Pons (tissue), 1 donor: ENCODE measurements at places on chromosomes 13 and 19.

- peak; percentile 66 for DNase-seq
These were observed 11.8 kb upstream of the FBN3 start for GRCh38 chr19:8161135-8161646.

- DNase-seq: no peak
These were observed 45.7 kb downstream of the COL4A2 start for GRCh38 chr13:110352735-110353134.

GRCh38 chr19:38898788-38899446 lies 501 bp downstream of the SIRT2 start:
- DNase-seq: no peak

- DNase-seq: no peak
These were observed 148.5 kb downstream of the ZNF486 start for GRCh38 chr19:20315543-20315942.

- no peak for DNase-seq
These were observed 102.0 kb downstream of the CACNA1A start for GRCh38 chr19:13404236-13404635.

DNA sequence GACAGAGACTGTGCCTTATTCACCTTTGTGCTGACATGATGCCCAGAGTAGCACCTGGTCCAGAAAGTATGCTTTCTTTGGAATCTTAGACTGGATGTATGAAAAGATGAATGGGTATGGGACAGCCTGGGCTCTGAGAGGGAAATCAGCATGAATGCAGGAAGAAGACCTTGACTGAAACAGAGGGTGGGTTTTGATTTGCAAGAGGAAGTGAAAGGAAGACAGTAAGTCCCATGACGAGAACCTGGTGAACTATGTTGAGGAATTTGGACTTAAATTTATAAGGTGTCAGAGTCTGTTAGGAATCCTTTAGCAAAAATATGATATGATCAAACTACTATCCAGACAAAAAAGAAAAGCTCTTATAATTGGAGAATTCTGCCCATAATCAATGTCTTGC lies 301.9 kb downstream of the SPRY2 start:
- peak; percentile 63 for DNase-seq

- DNase-seq: no peak
These were observed 135.9 kb downstream of the RAP2A start for GRCh38 chr13:97569841-97570240.

DNA sequence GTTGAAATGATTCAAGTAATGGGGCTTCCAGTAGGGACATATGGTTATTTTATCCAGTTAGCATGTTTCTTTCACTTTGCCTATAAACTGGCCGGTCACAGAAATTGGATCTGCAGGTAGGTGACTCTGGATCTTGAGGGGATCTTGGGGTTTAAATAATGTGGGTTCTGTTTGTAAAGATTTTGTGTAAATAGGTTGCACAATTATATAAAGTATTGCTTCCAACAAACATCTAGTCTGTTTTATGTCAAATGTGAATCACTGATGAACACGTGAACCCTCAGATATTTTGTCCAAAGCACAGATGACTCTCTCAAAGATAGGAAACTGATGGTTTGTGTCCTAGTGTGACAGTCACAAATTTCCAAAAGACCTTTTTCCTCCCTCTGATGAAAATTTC lies 98.4 kb downstream of the ZIC5 start:
- DNase-seq: no peak

DNA sequence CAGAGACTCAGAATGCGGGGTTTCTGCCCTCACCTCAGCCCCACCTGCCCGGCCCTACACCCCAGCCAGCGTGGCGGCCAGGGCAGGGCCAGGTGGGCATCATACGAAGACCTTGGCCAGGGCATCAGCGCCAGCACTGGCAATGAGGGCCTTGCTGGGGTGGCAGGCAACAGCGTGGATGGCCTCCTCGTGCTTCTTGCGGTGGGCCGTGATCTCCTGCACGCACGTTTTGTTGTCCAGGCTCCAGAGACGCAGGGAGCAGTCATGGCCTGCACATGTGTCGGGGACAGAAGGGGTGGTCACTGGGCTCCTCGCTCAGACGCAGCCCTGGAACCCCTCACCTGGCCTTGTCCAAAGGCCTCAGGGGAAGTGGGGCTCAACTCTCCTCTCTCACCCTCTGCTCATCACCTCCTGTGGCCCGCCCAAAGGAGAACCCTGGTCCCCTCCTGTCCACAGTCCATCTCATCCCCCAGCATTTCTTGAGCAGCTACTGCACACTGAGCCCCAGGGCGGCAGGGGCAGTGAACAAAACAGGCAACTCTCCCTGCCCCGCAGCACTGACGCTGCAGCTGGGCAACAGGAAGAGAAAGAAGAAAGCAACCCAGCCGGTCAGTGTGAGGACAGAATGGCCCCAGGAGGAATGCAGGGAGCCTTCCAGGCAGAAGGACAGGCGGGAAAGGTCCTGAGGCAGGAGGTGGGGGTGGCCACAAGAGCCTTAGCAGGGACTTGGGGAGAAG lies 3.8 kb upstream of the PRKD2 start:
- DNase-seq: no peak

DNA sequence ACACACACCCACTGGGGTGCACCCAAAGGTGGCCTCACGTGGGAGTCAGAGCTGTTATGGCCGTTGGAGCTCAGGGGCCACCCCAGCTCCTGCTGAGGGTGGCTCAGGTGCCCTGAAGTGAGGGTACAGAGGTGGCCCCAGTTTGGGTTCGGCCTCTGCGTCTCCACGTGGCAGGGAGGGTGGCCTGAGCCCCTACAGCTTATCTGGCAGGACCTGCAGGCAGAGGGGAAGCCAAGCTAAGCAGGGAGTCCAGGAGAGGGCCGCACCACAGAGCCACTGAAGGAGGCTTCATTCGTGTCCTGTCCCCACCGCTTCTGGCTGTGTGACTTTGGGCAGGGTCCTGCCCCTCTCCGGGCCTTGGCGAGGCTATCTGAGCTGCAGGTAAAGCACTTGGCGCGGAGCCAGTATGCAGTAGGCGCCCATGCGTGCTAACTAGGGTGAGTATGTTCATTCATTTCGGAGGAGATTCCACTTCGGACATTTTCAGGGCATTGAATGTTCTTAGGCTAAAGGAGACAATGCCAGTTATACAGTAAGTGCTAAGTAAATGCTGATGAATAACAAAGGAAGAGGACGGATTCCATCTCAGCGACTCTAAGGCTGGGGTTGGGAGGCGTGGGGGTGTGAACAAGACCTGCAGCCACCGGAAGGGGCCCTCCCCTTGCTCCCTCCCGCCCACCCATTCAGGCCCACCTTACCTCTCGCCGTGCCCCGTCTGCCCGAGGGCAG lies 4.9 kb downstream of the REX1BD start:
- DNase-seq: no peak
